ENCODE measurements at places on chromosomes 12 and 14.

DNA sequence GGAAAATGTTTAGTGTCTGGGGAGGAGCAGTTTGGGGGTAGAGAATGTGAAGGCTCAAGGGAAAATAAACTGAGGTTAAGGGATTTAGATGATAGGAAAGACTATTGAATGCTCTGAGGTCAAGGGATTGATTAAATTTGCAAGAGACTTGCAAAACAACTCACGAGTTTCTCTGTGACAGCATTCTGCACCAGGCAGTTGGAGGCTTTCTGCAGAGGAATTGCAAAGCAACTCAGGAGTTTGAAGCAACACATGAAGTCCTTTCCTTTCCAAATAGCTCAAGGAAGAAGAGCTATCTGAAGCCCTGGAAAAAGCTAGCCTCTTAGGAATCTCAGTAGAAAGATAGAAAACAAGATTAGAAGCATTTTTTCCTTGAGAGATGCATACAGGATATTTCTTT is 23.9 kb downstream of the SLC7A8 start:
- no peaks in the 10 kb centered on the region for H3K36me3 ChIP-seq
- DNase-seq, result no peak
- no peak overlapping the region for H3K4me3 ChIP-seq
- H3K27me3 ChIP-seq, result no peaks in the 10 kb centered on the region
- H3K4me1 ChIP-seq, result no peaks in the 10 kb centered on the region

DNA sequence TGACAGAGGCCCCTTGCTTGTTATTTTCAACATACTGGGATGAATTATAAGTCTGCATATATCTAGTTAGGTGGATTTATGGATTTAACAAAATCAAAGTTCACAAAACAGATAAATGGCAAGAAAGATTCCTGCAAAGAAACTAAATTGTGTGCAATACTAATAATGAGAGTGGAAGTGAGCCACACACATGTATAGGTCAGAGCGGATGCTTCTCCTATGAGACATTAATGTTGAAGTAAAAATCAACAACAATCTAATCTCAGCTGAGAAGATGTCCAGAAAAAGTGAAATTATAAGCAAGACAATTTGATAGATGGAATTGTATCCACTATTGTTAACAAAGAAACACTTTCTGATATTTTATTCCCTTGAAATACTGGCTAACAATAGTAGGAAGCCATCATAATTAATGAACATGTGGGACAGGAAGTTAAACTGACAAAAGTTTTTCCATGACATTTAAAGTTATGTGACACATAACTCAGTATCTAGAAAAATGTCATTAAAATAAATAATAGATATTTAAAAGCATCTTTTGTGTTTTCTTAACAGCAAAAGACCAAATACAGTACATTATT is 39.7 kb downstream of the RAD51B start:
- no peak overlapping the region for H3K27ac ChIP-seq
- no peaks in the 10 kb centered on the region for H3K4me1 ChIP-seq
- no peaks in the 10 kb centered on the region for H3K36me3 ChIP-seq

GRCh38 chr12:68111995-68112394 is 47.5 kb downstream of the IFNG start:
- no peaks in the 10 kb centered on the region for H3K27me3 ChIP-seq
- H3K4me1 ChIP-seq, result no peaks in the 10 kb centered on the region
- no peak overlapping the region for H3K4me3 ChIP-seq
- no peak overlapping the region for H3K27ac ChIP-seq
- no peak for DNase-seq
- H3K36me3 ChIP-seq, result no peaks in the 10 kb centered on the region

- no peaks in the 10 kb centered on the region for H3K36me3 ChIP-seq
- H3K27me3 ChIP-seq, result peaks cover 14% of the 10 kb centered on the region
- no peak overlapping the region for H3K27ac ChIP-seq
- no peak for DNase-seq
Observed at GRCh38 chr12:8156416-8156815, 399 bp upstream of the ZNF705A start.

DNA sequence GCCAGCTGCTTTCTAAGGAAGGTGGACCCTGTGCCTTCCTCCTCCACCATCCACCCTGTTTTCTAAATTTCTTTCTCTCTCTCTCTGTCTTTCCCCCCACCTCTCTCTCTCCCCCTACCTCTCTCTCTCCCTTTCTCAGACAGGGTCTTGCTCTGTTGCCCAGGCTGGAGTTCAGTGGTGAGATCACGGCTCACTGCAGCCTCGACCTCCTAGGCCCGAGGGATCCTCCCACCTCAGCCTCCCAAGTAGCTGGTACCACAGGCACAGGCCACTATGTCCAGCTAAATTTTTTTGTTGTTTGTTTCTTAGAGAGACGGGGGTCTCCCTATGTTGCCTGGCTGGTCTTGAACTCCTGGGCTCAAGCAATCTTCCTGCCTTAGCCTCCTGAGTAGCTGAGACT is 59.8 kb upstream of the STON2 start:
- no peaks in the 10 kb centered on the region for H3K4me1 ChIP-seq
- no peak overlapping the region for H3K27ac ChIP-seq

GRCh38 chr12:79183003-79183402 is 318.4 kb downstream of the SYT1 start:
- H3K4me1 ChIP-seq, result peaks cover 11% of the 10 kb centered on the region
- no peak overlapping the region for H3K4me3 ChIP-seq
- H3K36me3 ChIP-seq, result no peaks in the 10 kb centered on the region
- no peaks in the 10 kb centered on the region for H3K27me3 ChIP-seq

- no peak overlapping the region for H3K4me3 ChIP-seq
- H3K27me3 ChIP-seq, result no peaks in the 10 kb centered on the region
- H3K36me3 ChIP-seq, result peaks cover 4% of the 10 kb centered on the region
Observed at GRCh38 chr12:48078901-48079300, 27.0 kb downstream of the SENP1 start.

DNA sequence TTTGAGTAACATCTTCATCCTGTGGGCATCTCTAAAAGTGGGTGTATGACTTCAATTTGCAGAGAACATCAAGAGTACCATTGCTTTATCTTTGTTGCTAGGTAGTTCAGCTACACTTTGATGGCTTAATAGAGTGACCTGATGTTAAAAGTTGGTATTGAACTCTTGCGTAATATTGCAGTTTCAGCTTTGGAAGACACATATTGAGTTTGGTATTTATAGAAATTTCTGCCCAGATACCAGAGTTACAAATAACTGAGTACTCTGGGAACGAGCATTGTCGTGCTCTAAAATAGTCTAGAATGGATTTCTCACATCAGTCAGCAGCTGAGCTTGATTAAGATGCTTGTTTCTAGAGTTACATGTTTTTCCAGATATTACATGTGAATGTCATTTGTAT is 24.8 kb upstream of the AKAP5 start:
- no peak overlapping the region for H3K4me3 ChIP-seq
- H3K36me3 ChIP-seq, result no peaks in the 10 kb centered on the region
- H3K4me1 ChIP-seq, result peaks cover 25% of the 10 kb centered on the region
- H3K27me3 ChIP-seq, result no peaks in the 10 kb centered on the region

GRCh38 chr12:49541911-49542505 is 3.2 kb downstream of the KCNH3 start:
- no peak overlapping the region for H3K27ac ChIP-seq
- H3K36me3 ChIP-seq, result no peaks in the 10 kb centered on the region
- DNase-seq, result no peak
- no peaks in the 10 kb centered on the region for H3K4me1 ChIP-seq

DNA sequence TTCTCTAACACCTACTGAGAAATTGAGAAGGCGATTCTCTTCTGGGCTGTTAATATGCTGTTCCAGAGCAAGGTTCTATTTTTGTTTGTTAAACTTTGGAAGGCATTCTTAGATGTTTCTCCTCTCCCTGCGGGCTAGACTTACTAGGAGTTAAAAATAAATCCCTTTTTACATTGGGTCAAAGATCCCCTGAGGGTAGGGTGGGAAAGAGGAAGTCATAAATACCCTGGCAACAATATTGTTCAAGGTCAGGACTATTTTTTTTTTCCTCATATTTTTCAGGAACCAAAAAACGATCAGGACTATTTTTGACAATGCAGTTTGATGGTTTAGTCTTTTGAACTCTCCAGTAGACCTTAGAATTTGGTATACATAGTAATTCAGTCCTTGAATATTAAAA is 12.0 kb upstream of the SLC2A14 start:
- H3K27ac ChIP-seq, result no peak overlapping the region
- H3K36me3 ChIP-seq, result no peaks in the 10 kb centered on the region
- H3K27me3 ChIP-seq, result no peaks in the 10 kb centered on the region
- H3K4me1 ChIP-seq, result no peaks in the 10 kb centered on the region

GRCh38 chr12:28795311-28795710 is 353.8 kb upstream of the FAR2 start:
- peaks cover 9% of the 10 kb centered on the region for H3K4me1 ChIP-seq
- no peaks in the 10 kb centered on the region for H3K27me3 ChIP-seq

DNA sequence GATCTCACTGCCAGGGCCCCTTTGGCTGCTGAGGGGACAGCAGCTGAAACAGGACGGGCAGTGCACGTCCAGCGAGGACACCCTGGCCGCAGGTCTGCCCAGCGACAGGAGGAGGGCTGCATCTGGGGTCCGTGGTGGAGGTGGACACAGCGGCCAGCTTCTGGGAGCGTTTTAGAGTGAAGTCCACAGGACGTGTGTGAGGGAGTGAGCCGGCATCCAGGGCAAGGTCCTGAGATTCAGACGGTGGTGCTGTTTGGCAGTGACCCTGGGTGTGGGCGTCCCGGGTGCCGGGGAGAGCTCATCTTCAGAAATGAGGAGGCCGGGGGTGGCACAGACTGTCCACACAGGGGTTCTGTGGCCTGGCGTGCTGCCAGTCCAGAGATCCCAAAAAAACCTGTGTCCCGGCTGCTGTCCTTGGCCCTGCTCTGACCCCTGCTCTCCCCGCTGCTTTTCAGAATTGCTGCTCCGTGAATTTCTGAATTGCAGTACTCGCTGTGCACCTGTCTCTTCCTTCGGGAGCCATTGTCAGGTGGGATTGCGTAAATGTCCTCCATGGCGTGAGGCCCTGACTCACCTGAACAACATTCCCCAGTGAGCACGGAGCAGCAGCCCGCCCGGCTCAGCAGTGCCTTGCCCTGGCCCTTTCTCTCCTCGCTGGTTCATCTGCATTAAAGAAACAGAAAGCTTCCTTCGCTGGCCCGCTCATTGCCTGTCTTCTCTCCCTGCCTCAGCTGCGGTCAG is 183.5 kb upstream of the C14orf180 start:
- DNase-seq, result no peak
- no peaks in the 10 kb centered on the region for H3K4me1 ChIP-seq
- peaks cover 53% of the 10 kb centered on the region for H3K27me3 ChIP-seq

GRCh38 chr14:61119006-61119405 is 138.0 kb downstream of the SLC38A6 start:
- DNase-seq, result no peak
- H3K4me3 ChIP-seq, result no peak overlapping the region
- H3K36me3 ChIP-seq, result no peaks in the 10 kb centered on the region
- H3K4me1 ChIP-seq, result no peaks in the 10 kb centered on the region
- no peaks in the 10 kb centered on the region for H3K27me3 ChIP-seq

DNA sequence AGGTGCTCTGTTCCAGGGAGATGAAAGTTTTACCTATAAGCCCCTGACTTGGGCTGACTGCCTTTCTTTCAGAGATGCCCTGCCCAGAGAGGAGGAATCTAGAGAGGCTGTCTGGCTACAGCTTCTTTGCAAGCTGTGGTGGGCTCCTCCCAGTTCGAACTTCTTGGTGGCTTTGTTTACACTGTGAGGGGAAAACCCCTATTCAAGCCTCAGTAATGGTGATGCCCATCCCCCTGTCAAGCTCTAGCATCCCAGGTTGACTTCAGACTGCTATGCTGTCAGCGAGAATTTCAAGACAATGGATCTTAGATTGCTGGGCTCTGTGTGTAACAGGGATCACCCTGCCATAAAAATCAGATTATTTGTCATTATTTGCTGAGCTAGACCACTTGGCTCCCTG is 377.6 kb downstream of the FLRT2 start:
- H3K27me3 ChIP-seq, result no peaks in the 10 kb centered on the region
- H3K36me3 ChIP-seq, result no peaks in the 10 kb centered on the region
- H3K27ac ChIP-seq, result no peak overlapping the region

GRCh38 chr12:103794309-103795213 is 46.5 kb downstream of the NT5DC3 start:
- no peak overlapping the region for H3K27ac ChIP-seq
- H3K4me1 ChIP-seq, result 0 out of 2 replicates have a peak, but pooled peaks cover 3% of the 10 kb centered on the region
- H3K4me3 ChIP-seq, result no peak overlapping the region
- H3K36me3 ChIP-seq, result no peaks in the 10 kb centered on the region
- DNase-seq, result no peak

DNA sequence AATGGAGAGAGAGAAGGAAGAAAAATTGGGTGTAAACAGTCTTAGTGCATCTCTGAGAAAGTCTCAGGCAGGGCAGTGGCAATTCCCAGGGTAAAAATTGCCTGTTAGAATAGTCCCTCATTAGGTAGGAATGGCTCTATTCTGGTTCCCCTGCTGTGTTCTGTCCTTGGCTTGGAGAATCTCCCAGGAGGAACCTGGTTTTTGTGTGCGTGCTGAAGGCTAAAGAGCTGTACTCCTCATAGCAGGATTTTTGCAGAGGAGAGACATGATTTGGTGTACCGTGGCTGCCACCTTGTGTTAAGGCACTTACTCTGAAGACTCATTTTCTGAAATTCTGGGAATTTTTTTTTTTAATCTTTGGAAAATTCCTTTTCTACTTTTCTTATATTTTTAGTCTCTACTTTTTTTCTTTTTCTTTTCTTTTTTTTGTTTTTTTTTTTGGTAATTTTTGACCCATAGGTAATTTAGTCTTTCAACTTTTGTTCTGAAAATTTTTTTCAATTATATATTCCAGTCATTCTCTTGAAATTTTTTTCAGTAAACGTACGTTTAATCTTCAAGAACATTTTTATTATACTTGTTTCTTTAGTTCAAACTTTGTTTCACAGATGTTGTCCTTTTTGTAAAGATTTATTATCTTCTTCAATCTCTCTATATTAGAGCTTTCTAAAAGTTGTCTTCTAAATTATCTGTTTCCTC is 63.8 kb downstream of the FBXO33 start:
- DNase-seq, result no peak
- no peaks in the 10 kb centered on the region for H3K27me3 ChIP-seq
- no peak overlapping the region for H3K4me3 ChIP-seq
- no peaks in the 10 kb centered on the region for H3K4me1 ChIP-seq
- H3K27ac ChIP-seq, result no peak overlapping the region

- no peak overlapping the region for H3K4me3 ChIP-seq
- no peaks in the 10 kb centered on the region for H3K36me3 ChIP-seq
- H3K27me3 ChIP-seq, result no peaks in the 10 kb centered on the region
- H3K4me1 ChIP-seq, result no peaks in the 10 kb centered on the region
Observed at GRCh38 chr12:60144395-60144794, 548.6 kb downstream of the SLC16A7 start.

DNA sequence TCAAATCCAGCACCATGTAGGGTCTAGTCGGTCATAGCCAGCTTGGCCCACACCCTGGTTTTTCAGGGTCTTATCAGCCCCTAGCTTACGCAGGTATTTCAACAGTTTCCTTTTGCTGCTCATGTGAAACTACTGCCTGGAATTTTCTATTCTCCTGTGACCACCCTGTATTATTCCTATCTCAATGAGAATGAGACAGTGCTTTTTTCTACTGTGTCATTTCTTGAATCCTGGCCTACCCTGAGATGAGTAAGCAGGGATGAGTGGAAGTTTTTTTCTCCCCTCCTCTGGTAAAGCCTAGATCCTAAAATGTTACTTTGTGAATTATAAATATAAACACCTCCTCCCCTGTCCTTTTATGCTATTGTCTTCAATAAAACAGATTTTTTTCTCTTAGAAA is 62.7 kb upstream of the ARID2 start:
- no peak overlapping the region for H3K27ac ChIP-seq
- H3K36me3 ChIP-seq, result no peaks in the 10 kb centered on the region
- peaks cover 29% of the 10 kb centered on the region for H3K27me3 ChIP-seq
